ENCODE measurements at places on chromosomes 4 and X.

GRCh38 chr4:183014361-183015084 lies 84.5 kb upstream of the WWC2 start:
- DNase-seq: no peak

- DNase-seq: no peak
These were observed 21.7 kb upstream of the SPP1 start for GRCh38 chr4:87953826-87954225.

DNA sequence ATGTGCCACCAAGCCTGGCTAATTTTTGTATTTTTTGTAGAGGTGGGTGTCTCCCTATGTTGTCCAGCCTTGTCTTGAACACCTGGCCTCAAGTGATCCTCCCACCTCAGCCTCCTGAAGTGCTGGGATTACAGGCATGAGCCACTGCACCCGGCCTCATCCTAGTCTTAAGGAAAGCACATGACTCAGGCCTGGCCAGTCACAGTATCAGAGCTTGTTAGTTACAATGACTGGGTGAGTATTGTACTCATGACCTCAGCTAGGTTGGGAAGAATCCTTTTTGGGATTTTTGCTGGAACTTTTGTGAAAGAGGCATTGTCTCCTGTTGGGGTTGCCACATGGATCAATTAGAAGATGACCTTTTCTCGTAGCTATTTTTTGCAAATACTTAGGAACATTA lies 292.8 kb downstream of the RAPGEF2 start:
- DNase-seq: no peak

- DNase-seq: no peak
These were observed 81.8 kb downstream of the SRPX start for GRCh38 chrX:38138900-38139299.

- DNase-seq: no peak
These were observed 23.5 kb upstream of the PAPSS1 start for GRCh38 chr4:107743532-107743931.

DNA sequence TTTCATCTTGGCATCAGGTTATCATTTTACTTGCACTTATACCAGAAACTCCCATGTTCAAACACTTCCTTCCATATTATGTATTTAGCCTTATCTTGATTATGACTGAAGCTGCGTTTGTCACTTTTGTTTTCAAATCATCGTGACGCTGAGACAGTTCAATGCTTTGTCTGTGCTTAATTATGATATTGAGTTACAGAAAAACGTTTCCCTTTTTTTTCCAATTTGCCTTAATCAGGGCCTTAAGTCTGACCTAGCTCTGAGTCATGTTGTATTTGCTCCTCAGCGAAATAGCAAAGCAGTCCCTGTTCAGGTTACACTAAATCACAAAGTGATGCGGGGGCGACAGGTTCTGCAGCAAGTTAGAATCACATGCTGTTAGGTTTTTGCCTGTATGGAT lies 254.7 kb downstream of the AFF2 start:
- DNase-seq: no peak

GRCh38 chr4:9895333-9895705 lies 113.9 kb downstream of the DRD5 start:
- no peak for DNase-seq
